ENCODE measurements at places on chromosomes 3 and 15. TPM values are rescaled to one million over a fixed set of nuclear protein-coding genes. Genes with fewer than 3 reads are reported as not detected.

Gene MINAR1
- total RNA-seq = 0.93 TPM

DNA sequence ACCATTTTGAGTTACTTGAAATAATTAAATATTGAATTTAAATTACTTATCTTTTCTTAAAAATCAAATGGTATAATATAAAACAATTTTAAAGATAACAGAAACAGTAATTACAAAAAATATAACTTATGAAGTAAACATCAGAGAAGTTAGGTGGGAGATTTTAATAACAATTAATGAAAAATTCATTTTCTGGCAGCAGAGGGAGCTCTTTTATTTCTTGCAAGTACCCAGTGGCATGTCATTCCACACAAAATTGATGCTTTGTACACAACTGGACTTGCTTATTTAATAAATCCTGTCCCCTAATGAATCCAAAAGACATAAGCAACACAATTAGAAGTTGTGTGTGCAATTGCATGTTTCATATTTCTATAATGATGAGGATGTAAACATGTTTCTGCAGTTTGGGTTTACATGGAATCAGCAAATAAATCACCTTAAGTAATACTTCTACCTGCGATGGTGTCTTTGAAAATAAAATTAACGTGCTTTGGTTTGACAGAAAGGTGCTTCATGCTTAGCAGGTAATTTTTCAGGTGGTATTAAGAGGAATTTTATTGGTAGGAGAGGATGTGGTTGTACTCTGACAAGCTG, 861.3 kb downstream of the ZPLD1 start:
- DNase-seq = no peak
- no peak overlapping the region for H3K4me3 ChIP-seq
- H3K36me3 ChIP-seq = no peaks in the 10 kb centered on the region
- no peaks in the 10 kb centered on the region for H3K4me1 ChIP-seq
- H3K27ac ChIP-seq = no peak overlapping the region
- no peaks in the 10 kb centered on the region for H3K27me3 ChIP-seq

- H3K4me3 ChIP-seq = no peak overlapping the region
- no peak overlapping the region for H3K27ac ChIP-seq
- no peak for DNase-seq
- peaks cover 12% of the 10 kb centered on the region for H3K4me1 ChIP-seq
- no peaks in the 10 kb centered on the region for H3K27me3 ChIP-seq
Measured at GRCh38 chr15:99345832-99346462, 94.7 kb downstream of the LRRC28 start.

DNA sequence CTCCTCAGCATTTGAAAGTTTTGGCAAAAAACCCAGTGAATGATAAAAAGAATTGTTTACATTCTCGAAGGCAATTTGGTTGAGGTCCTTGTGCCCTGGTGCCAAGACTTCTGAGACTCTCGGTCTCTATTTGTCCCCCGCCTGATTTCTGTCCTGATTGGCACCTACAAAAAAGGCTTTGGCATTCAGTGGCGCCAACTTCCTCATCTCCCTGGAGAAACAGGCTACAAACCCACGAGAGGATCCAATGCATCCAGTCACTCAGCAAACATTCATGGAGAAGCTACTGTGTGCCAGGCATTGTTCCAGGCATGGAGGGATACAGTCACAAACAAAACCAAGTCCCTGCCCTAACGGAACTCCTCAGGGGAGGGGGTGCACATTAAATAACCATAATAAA, 42.7 kb downstream of the HES1 start:
- H3K27me3 ChIP-seq = peaks cover 10% of the 10 kb centered on the region
- H3K4me1 ChIP-seq = peaks cover 18% of the 10 kb centered on the region
- no peak overlapping the region for H3K4me3 ChIP-seq
- no peak for DNase-seq
- no peaks in the 10 kb centered on the region for H3K36me3 ChIP-seq

Gene C3orf49
- not detected for total RNA-seq

DNA sequence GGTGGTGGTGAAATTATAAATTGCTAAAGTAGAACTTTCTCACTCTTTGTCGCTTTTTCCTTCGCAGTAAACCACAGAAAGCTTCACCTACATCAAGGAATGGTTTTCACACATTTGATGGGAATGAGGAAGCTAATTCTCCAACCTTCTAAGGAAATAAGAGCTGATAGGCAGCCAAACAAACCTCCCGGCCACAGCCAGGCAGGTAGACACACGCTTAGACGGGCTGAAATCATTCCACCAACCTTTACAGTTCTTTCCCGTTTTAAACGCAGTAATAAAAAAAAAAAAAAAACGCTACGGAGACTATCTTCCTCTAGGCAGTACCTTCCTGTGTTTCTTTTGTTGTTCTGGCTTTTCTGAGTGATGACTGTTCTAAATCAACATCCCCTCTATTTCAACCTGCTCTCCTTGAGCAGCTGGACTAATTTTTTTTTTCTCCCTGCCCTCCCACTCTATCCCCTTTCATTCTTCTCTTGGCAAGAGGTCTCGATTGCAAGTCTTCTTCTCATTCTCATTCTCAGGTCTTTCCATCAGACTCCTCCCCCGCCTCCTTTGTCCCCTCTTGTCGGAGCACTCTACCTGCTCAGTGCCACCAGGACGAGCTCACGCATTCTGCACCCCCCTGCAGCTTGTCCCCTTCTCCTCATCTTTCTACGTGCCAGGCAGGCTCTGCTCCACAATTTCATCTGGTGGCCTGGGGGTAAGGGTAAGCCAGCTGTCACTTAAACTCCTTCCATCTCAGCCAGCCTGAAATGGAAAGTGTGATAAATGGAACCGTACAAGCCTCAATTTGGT, 391.1 kb upstream of the MDFIC2 start:
- peaks cover 3% of the 10 kb centered on the region for H3K27me3 ChIP-seq
- no peak overlapping the region for H3K4me3 ChIP-seq
- no peaks in the 10 kb centered on the region for H3K4me1 ChIP-seq
- no peak overlapping the region for H3K27ac ChIP-seq
- H3K36me3 ChIP-seq = no peaks in the 10 kb centered on the region

- H3K4me3 ChIP-seq = peak overlapping the region; percentile 73
- H3K27ac ChIP-seq = peak overlapping the region; percentile 100
- peaks cover 92% of the 10 kb centered on the region for H3K4me1 ChIP-seq
- H3K27me3 ChIP-seq = no peaks in the 10 kb centered on the region
Measured at GRCh38 chr3:4828279-4829030, 150.8 kb upstream of the BHLHE40 start.

DNA sequence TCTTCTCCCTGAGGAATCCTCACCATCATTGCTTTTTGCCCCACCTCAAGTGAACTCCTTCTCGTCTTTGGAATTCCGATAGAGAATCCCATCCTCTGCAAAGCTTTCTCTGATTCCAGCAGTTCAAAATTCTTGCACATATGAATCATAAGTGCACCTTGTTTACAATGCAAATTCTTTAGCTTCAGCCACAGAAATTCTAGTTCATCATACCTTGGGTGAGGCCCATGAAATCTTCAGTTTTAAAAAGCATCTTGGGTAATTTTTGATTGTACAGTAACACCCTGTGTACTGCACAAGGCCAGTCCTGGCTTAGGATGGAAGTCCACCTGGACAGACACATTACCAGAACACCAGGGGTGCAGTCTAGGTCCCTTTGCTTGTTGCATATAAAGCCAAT, 30.8 kb downstream of the MDFIC2 start:
- H3K4me1 ChIP-seq = no peaks in the 10 kb centered on the region
- no peak overlapping the region for H3K27ac ChIP-seq
- no peaks in the 10 kb centered on the region for H3K27me3 ChIP-seq
- H3K36me3 ChIP-seq = no peaks in the 10 kb centered on the region
- H3K4me3 ChIP-seq = no peak overlapping the region

- H3K4me1 ChIP-seq = no peaks in the 10 kb centered on the region
- no peak overlapping the region for H3K4me3 ChIP-seq
- H3K27ac ChIP-seq = no peak overlapping the region
- no peak for DNase-seq
Measured at GRCh38 chr15:69067296-69067695, 52.8 kb downstream of the NOX5 start.

GRCh38 chr3:16898595-16899395, 14.0 kb downstream of the PLCL2 start:
- no peaks in the 10 kb centered on the region for H3K27me3 ChIP-seq
- DNase-seq = no peak
- H3K4me3 ChIP-seq = peak overlapping the region; percentile 31
- peaks cover 83% of the 10 kb centered on the region for H3K4me1 ChIP-seq

Measured in activated T-helper 1 cell treated with anti-CD3 and anti-CD28 coated beads, Interleukin-12 subunit alpha, Interleukin-12 subunit beta, Interleukin-2, Interleukin-4 antibody, amounts not matched to agents 30 ng/mL and 10 ng/mL and 1 ng/mL, durations not matched to agents 14 hours and 24 hours and 36 hours (primary cell).